ENCODE measurements at places on chromosomes 11 and 22. TPM values are rescaled to one million over a fixed set of nuclear protein-coding genes. Genes with fewer than 3 reads are reported as not detected.

Gene MPEG1
- total RNA-seq: not detected

Gene OR51E1
- not detected for total RNA-seq

Gene FADD
- total RNA-seq: 175 TPM

Gene OR6T1
- not detected for total RNA-seq

Gene GATD1
- total RNA-seq: 23.0 TPM

Gene TEX12
- 0.43 TPM for total RNA-seq

Gene APOBEC3F
- 4.1 TPM for total RNA-seq

Gene CCND1
- total RNA-seq: 118 TPM

Gene DENND6B
- total RNA-seq: 0.66 TPM

DNA sequence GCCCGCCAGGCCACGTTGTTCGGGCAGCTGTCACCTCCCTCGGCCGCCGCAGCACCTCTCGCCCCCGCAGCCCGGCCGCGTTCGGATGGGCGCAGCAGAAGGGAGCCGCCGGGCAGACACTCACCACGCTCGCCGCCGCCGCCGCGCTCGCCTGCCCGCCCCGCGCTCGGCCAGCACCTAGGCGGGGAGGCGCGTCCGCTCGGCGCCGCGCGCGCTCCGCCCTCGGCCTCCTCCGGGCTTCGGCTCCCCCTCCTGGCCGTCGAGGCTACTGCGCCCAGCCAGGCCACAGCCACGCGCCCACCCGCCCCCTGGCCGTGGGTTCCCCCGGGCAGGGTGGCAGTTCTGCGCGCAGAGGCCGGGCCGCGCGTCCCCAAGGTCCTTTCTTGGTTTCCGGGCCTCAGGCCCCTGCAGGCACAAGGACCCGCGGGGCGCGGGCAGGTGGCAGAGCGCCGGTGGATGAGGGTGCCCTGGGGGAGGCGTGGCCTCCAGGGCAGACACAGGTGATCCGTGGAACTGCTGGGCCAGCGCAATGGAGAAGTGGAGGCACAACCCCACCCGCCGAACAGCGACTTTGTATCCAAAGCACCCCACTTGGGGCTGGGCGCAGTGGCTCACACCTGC is at the start of gene SLC25A22:
TSS of gene SLC25A22 (minus strand) at position 189 of the 621 bp plus-strand sequence. CDS start 3,275 bp downstream, outside the sequence.
- DNase-seq: peak; percentile 76

DNA sequence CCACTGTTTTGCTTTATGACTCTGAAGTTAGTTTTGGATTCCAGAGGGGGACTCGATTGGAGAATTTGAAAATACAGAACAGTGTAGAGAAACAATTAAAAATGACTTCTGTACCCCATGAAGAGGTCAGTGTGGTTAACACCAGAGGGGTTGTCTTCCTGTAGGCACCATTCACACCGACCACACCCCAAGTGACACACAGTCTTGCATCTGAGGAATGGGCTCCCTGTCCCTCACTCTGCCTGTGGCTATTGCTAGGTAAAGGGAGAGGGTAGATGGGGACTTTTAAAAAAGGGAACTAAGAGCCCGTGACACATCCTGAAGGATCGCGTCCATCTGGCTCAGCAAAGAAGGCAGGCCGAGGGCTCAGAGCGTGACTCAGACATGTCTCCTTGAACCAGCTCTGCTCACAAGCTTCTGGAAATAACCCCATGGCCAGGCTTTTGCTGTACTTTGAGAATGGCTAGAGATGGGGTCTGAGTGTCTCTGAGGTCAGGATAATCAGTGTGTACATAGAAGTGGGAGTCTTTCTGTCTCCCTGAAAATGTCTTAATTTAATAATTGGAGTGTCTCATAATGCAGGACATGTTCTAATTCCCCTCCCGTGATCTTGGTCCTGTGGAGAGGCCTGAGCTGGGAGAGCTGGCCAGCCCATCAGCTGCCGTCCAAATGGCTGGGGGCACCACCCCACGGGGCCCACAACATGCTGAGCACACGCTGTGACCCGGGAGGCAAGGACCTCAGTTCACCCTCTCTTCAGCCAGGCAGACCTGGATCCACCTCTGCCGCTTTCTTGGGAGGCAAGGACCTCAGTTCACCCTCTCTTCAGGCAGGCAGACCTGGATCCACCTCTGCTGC is 39.3 kb downstream of the SGSM1 start:
- DNase-seq: no peak

DNA sequence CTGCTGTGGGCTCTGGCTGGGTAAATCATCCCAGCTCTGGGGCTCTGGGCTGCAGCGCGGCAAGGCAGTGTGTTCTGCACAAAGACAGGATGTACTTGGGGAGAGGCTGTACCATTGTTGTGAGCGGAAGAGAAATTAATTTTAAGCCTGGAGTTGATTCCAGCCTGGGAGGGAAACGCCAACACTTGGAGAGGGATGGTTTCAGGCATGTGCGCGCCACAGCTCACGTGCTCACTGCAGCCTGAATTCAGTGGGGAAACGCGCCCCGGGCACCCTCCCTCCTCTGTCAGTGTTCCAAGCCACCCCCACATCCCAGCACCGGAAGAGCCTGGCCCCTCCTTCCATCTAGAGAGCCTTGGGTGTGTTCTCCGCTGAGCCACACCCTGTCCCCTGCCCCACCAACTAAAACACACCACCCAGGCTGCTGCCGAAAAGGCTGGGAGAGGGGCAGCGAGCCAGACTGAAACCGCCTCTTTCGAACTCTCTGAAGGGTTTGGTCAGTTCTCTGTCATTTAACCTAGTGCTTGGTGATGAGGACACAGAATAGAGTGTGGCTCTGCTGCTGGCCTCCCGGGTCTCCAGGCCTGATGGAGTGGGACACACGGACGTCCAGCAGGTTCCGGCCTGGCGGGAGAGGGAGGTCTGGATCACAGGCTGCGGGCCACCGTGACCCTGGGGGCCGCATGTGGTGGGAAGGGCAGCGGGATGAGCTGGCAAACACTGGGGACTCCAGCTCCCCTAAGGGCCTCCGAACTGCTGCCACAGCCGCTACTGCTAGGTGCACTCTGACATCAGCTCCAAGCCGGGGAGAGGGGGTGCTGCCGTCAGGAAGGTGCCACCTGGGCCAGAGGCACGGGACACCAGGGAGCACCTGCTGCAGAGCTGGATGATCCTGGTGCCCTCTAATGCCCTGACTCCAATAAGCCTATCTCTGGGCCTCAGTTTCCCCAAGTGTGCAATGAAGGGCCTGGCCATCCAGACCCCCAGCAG is 230.8 kb downstream of the CTTN start:
- DNase-seq: peak; percentile 44

DNA sequence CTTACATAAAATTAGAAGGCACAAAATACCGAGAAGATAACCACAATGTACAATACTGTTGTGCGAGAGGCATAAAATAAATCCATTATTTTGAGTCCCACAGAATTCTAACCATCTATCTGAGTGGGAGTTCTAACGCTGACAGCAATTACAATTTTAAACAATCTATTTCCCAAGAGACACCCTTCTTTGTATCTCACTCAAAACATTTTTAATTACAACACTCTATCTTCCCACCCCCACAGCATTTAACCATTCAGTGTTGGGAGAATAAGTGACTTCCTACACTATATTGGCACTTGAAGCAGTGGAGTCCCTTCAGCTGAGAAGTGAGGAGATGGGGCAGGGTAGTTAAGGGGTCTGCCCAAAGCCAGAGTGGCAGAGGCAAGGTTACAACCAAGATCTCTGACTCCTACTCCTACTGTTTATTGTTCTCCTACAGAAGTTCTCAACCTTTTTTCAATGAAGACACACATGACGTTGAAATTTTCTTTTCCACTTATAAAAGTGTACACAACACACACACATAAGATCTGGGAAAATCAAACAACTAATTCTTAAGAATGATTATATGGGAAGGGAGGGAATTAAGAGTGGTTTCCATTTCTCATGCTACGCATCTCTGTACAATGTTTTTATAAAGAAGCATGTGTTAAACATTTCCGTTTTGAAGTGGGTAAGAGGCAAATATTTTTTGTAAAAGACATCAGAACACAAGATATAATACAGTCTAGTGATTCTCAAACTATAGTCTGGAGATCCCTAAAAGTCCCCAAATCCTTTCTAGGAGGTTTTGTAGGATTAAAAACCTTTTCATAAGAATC is 10.9 kb downstream of the SLC25A17 start:
- peak; percentile 40 for DNase-seq

GRCh38 chr22:46085828-46086576 is 64.3 kb upstream of the PPARA start:
- DNase-seq: no peak

DNA sequence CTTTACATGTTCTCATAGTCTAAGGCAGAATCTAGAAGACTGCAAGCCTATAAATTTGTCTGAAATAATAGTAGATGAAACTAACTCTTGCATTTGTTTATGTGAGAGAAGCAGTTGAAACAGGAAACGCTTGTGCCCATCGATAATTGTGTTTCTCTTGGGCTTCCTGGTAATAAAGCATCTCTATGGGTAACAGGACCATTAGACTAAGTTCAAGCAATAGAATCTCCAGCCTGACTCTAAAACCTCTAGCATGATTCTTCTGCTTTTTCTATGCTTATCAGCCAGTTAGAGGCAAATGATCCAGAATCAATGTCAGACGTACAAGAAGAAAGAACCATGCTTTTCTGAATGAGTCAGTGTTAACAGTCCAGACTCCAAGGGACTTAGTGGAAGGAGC is 1734.4 kb downstream of the LRRC4C start:
- no peak for DNase-seq

- DNase-seq: no peak
Observed at GRCh38 chr11:19805827-19806226, 93.2 kb downstream of the NAV2 start.

DNA sequence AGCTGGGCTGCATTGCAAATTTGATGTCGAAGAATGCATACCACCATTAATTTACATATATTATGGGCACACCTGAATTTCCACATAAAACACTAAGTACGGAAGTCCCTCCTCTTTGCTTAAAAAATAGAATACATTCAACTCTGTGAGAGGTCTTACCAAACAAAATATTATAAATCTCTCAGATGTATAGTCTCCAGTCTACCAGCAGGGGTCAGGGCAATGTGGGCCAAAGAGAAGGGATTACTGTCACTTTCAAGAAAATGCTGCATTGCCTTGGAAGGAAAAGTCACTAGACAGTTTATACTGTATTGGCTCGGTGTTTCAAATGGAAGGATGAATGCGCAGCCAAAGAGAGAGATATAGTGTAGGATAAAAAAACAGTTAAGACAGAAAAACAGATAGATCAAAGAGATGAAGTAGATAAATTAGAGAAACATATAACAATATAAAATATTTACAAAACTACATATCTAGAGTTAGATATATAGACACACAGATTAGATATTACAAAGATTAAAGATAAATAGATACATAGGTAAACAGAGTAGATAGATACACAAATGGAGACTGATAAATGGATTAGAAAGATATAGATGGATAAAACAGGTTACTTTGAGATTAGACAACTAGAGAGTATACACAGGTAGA is 20.9 kb downstream of the SERGEF start:
- peak; percentile 75 for DNase-seq

DNA sequence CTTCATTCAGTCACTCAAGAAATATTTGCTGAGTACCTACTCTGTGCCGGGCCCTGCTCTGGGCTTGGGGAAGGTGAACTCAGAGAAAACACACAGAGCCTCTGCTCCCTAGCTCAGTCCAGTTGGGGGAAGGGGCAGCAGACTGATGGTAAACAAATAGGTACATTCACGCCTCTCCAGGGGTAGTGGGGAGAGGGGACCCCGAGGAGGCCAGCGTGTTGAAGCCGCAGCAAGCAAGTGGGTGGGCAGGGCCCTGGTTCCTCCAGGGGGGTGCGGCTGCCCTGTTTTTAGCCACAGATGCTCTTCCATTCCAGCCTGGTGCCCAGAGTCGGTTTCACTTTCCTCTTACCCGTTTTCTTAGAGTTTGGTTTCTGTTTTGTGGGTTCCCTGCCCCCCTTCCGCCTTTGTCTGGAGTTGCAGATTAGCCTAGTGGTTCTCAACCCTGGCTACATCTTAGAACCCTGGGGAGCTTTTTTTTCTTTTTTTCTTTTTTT is 8.7 kb downstream of the DRAP1 start:
- no peak for DNase-seq

GRCh38 chr22:22770280-22770871 is 117.2 kb upstream of the IGLL5 start:
- DNase-seq: peak; percentile 66

- no peak for DNase-seq
Observed at GRCh38 chr11:8962841-8963240, 1.4 kb downstream of the TMEM9B start.

GRCh38 chr22:20083891-20084546 is 4.0 kb downstream of the DGCR8 start:
- DNase-seq: no peak

DNA sequence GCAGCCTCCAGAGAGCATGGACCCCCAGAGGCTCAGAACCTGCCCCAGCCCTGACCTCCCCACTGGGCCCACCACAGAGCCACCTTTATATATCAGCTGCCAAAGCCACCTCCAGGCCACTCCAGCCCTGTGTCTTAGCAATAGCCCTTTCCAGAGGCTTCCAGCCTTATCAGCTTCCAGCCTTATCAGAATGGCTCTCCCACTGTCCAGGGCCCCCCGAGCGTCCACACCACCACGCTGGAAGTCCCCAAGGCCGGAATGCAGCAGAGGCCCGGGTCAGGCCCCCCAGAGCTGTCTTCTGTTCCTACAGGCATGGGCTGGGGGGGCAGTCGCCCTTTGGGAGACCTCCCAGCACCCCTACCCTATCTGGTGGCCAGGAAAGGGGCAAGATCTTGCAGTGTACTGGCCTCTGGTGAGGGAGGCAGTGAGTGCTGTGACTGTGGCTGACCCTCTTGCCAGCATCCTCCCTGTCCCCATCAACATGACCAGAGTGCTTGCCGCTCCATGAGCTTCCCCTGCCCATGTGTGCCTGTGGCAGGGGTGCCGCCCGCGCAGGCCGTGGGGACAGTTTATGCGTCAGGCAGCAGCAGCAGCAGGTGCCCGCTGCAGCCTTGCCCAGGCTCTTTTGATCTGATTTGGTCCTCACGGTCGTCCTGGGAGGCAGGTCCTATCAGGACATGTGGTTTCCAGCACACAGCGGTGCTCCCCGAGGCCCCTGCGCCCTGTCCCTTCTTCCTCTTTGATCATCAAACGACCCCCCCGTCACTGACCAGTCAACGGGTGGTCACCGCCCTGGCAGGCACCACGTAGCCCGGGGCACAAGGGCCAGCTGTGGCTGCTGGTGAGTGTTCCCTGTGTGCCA is 15.9 kb downstream of the OSBPL5 start:
- no peak for DNase-seq

- peak; percentile 15 for DNase-seq
Observed at GRCh38 chr22:26970809-26971394, 313.5 kb downstream of the MIAT start.

DNA sequence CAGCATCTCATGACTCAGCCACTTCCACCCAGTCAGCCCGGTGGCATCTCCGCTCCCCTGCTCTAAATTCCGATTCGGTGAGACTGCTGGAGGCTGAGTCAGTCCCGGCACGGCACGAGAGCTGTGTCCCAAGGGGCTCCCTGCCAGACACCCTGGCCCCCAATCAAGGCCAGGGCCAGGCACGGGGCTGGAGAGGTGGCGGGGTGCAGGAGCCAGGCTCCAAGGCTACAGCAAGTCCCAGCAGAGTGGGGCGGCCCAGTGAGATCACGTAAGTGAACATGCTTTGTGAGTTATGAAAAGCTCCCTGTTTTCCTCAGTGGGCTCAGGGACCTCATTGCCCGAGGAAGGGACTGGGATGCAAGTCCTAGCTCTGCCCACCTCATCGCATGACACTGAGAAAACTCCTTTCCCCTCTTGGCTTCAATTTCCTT is 3.0 kb downstream of the C11orf68 start:
- peak; percentile 68 for DNase-seq

Data from SK-MEL-5 (cell line).